ENCODE measurements at places on chromosomes 11 and 22. TPM values are rescaled to one million over a fixed set of nuclear protein-coding genes. Genes with fewer than 3 reads are reported as not detected.

Gene ALKBH8
- total RNA-seq = 8.1 TPM

Gene PTPRCAP
- total RNA-seq = 0.73 TPM

Gene SMIM35
- total RNA-seq = not detected

Gene SLC1A2
- 0.44 TPM for total RNA-seq

Gene TSGA10IP
- not detected for total RNA-seq

Gene CCND1
- total RNA-seq = 409 TPM

Gene SLC7A4
- total RNA-seq = 1.1 TPM

Gene TRIM49
- not detected for total RNA-seq

Gene GRM5
- 0.26 TPM for total RNA-seq

Gene ADAMTS8
- total RNA-seq = 0.40 TPM

Gene PTGDR2
- total RNA-seq = 2.0 TPM

Gene PHOX2A
- not detected for total RNA-seq

Gene NAV2
- total RNA-seq = 88.3 TPM

Gene TMPRSS13
- 5.7 TPM for total RNA-seq

Gene OR51I1
- not detected for total RNA-seq

Gene CDKN1C
- total RNA-seq = 268 TPM

Gene BET1L
- total RNA-seq = 49.6 TPM

Gene BCO2
- total RNA-seq = 3.6 TPM

Gene RAB3IL1
- total RNA-seq = 0.67 TPM

Gene CDCA5
- total RNA-seq = 25.9 TPM

Gene A4GALT
- total RNA-seq = 0.47 TPM

Gene ADM
- 9.4 TPM for total RNA-seq

Gene CABP4
- total RNA-seq = not detected

Gene OR8A1
- not detected for total RNA-seq

Gene RHOD
- 20.6 TPM for total RNA-seq

Gene SCGB1D2
- total RNA-seq = not detected
